Activated CD4-positive, alpha-beta T cell treated with anti-CD3 and anti-CD28 coated beads, Interleukin-10, Interleukin-2, amounts not matched to agents 100 ng/mL and 50 ng/mL, durations not matched to agents 16 hours and 8 hours (primary cell): ENCODE measurements at places on chromosomes 5 and 9.

- DNase-seq = no peak
Measured at GRCh38 chr9:123505496-123505895, 149.5 kb downstream of the CRB2 start.

- DNase-seq = no peak
Measured at GRCh38 chr9:19173598-19174125, 46.4 kb upstream of the PLIN2 start.

GRCh38 chr9:95773053-95773418 lies 102.5 kb upstream of the ERCC6L2 start:
- DNase-seq = no peak

GRCh38 chr5:155150012-155150411 lies 136.5 kb downstream of the KIF4B start:
- peak; percentile 9 for DNase-seq

DNA sequence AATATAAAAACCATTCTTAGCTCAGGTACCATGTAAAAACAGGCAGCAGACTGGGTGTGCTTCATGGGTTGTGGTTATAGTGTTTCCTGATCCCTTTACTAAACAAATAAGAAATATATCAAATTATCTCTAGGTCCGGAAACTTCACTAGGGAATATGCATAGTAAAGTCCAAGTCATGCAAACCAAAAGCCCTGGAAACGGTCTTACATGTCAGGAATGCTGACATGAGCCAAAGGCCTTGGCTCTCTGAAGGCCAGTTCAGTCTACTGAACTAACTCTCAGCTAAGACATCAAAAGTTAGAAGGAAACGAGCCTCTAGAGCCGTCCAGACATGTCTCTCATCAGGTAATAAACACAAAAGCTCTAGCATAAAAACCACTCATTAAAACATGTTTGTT lies 778.9 kb upstream of the ZNF608 start:
- no peak for DNase-seq

DNA sequence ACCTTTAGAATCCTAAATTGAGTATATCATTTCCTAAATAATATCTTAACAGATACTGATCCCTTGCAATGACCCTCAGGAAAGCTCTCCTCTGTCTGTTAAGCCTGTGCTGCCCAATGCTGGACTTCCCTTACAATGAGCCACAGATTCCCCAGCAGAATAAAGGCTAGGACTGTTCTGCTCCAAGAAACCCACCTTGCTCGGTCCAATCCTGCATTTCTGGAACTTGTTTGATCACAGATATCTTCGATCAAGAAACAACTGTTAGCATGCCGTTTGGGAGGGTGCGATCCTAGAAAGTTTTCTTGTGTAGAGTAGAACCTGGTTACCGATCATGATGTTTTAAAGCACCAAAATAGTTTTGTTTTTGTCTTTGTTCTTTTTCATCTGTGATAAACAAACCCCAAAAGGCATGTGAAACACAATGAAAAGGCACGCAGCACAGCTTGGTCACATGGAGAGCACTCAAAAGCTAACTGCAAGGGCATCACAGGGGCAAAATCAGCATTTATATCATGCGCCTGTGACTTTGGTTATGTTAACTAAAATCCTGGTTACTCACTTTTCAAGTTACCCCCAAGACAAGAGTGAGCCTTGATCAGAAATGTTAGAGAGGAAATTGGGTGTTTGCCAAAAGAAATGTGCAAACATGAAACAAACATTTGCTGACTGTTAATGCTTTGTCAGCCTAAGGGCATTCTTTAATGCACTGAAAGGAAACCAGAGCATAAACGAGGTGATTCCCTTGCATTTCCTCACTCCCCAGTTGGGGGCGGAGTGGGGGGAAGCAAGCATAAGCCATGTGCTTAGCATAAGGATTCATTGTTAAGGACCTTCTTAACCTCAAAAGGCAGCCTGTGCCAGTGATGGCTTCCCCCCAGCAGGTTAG lies 61.9 kb upstream of the ADAMTS16 start:
- DNase-seq = no peak

GRCh38 chr9:126295082-126295477 lies 31.5 kb upstream of the MVB12B start:
- DNase-seq = no peak

DNA sequence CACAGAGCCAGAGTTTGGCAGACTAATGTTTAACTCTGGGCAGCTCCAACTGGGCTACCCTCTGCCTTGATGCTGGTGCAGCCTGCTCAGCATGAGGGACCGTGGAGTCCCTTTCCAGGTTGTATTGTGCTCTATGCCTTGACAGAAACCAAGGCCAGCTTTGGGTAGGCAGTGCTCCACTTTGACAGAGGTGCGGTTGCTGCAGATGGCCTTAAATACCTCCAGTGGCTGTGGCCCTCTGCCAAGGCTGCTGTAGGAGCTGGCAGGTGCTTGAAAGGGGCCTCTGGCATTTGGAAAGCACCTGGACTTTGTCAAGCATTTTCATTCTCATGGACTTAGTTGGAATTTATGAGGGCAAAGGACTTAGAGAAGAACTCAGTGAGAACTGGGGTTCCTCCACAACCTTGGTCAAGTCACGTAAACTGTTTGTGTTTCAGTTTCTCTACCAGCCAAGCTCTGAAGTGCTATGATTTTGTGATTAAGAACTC lies 249.7 kb upstream of the ZNF462 start:
- no peak for DNase-seq

DNA sequence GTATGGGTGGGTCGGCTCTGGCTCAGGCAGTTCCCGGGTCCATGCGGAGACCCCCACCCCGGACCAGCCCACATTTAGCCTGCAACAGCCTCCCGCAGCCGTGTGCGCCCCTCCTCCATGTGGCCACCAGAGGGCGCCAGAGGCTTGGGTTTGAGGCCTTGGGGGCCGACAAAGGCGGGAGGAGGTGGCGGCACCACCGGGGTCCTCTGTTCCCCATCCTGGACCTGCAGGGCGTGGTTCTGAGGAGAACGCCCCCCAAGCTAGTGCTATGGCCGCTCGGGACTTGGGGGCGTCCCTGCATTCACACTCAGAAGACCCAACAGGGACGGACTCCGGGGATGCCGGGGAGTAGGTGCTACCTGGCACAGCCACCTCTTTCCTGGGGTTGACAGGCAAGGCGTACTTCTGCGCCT lies 16.5 kb downstream of the ASS1 start:
- peak; percentile 69 for DNase-seq

GRCh38 chr5:157088342-157088990 lies 20.4 kb downstream of the HAVCR2 start:
- no peak for DNase-seq

DNA sequence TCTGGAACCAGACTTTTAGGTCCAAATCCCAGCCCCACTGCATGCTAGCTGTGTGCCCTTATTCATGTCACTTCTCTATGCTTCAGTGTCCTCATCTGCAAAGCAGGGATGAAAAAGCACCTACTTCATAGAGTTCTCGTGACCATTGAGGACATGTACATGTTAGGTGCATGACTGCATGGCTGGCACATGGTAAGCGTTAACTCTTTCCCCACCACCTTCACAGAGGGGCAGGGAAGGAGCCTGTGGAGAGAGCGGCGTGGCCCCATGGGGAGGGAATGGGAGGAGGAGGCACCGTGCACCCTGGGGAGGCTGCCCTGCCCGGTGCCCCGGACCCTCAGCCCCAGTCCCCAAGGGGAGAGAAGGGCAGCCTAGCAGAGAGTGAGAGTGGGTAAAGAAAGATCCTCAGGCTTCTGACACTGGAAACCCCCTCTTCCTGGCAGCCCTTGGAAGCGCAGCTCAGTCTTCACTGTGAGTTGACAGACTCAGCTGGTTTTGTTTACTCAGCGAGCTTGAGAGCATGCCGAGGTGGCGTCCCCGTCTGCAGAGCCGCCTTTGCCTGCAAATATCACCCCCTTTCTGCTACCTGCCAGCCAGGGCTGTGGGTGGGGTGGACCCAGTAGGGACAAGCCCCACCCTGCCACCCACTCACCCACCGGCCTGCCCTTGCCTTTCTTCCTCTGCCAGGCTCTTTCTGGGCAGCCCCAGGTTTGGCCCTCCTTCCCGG lies 10.6 kb upstream of the ANGPTL2 start:
- DNase-seq = no peak

DNA sequence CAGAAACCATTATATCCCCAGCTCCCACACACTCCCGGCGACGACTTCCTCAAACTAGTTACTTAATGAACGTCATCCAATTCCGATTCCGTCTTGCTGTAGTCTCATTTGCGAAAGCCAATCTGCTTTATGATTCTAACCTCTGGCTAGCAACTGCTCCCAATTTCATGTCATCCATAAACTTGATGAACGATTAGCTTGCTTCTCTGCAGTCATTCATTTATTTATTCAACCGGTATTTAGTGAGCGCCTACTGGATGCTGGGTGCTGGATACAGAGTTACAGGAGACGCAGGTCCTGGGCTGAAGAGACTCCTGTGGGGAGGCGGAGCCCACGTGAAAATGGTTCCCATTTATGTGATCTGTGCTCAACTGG lies 46.2 kb downstream of the TSPAN17 start:
- no peak for DNase-seq

DNA sequence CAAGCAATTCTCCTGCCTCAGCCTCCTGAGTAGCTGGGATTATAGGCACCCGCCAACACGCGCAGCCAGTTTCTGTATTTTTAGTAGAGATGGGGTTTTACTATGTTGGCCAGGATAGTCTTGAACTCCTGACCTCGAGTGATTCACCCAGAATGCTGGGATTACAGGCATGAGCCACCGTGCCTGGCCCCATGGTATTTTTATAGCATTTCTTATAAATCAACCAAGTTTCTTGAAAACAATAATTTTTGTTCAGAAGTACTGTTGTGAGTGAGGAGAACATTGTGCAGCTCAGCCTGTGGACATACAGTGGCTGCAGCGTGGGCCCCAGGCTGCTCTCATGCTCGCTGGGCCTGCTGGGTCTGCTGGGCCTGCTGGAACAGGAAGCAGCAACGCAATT lies 45.3 kb downstream of the MAP1B start:
- DNase-seq = no peak

DNA sequence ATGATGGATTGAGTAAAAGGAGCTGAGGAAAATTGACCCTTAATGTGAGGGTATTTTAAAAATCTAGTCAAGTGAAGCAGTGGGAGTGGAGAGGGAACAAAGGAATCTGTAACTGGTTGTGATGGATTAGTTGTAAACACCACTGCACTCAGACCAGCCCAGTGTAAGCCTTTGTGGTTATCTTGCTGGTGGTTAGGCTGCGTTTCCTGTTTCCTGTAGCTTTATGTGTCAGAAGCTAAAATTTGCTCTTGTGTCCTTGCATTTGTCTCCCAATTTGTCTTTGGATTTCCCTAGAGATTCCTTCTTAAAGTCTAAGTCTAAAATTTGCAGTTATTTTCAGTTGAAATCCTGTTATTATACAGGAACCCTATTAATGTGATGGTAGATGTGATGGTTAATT lies 6.3 kb downstream of the IFNA21 start:
- DNase-seq = peak; percentile 67

- DNase-seq = no peak
Measured at GRCh38 chr5:154783774-154784460, 28.7 kb downstream of the LARP1 start.

DNA sequence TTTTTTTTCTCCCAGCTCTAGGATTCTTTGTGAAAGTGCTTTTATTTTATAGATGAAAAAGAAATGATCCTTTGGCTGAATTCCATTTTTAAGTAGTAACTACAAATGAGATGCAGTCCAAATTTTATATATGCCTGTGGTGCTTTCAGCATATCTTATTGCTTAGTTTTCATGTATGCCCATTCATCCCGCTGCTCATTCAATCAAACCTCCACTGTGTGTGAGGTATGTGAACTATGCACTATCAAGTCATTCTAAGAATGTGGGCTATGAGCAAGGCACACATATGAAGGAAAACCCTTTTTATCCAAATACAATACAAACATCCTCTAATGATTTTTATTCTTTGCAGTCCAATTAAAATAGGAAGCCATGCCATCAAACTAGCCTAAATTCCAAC lies 1069.1 kb upstream of the DMAC1 start:
- no peak for DNase-seq

GRCh38 chr5:123223921-123224320 lies 134.9 kb downstream of the PRDM6 start:
- no peak for DNase-seq

DNA sequence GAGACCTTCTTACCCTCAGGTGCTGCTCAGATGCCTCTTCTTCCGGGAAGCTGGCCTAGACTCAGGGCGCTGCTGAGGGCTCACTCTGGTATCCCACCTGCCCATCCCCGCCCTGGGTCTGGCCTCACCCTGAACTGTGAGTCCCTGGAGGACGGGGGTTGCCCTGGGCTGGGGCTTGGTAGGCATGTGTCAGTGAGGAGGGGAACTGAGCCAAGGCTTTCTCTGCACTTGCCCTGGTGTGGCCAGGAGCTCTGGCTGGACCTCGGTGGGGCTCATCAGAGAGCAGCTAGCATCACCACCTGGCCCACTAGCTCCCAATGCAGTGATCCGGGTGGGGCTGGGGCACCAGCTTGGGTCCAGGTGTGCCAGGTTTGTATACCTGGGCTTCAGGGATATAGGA lies 15.6 kb downstream of the PLEKHG4B start:
- no peak for DNase-seq

DNA sequence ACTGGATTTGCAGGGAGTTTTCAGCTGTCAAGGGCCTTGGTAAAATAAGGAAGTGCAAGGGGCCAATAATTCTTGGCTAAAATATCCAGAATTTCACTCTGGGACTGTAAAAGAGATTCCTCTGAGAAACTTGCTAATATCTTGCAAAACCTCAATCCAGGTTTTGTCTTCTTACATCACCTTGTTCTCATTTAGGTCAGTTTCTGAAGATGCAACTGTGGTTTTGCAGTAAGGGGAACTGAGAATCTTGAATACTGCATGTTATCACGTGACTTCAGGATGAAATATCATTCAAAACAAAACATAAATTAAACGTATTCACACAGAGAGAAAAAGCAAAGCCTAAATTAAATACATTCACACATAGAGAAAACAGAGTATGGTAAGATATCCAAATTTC lies 35.0 kb upstream of the RIC1 start:
- peak; percentile 53 for DNase-seq

GRCh38 chr5:132895719-132896305 lies 22.3 kb downstream of the LEAP2 start:
- no peak for DNase-seq

GRCh38 chr5:120615967-120616645 lies 152.0 kb downstream of the PRR16 start:
- DNase-seq = no peak

GRCh38 chr5:98454407-98454806 lies 319.1 kb upstream of the RGMB start:
- DNase-seq = no peak

DNA sequence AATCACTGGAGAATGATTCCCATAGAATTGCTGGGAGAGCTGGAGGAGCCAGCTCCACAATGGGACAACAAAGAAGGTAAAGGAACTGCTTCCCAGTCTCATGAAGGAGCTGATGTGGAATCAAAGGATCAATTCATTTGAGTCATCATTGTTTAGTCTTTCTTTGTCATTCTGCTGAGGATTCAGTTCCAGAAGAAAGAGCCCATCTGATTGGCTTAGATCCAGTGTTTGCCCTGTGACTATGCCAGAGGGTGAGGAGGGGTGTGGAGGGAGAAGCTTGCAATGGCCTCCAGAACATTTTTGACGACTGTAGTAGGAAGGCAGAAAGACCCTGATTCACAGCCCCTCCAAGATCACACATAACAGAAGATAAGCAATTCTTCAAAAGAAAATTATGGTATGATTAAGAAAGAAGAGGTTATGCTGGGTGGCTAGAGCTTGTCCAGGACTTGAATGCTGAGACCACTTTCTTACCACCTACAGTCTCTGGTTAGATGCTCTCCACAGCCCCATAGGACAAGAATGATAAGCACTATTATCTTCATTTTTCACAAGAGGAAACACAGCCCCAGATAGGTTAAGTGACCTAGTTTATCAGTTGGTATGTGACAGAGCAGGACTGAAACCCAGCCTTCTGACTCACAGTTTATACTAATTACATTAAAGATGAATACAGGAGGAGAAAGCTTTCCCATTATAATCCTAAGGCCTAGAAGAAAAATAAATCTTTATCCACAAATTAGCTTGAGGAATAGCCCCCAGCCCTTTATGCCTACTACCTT lies 363.1 kb downstream of the PRELID2 start:
- no peak for DNase-seq
